Activated CD4-positive, alpha-beta T cell treated with anti-CD3 and anti-CD28 coated beads for 1 hour (primary cell): ENCODE measurements at places on chromosomes 5 and 9.

DNA sequence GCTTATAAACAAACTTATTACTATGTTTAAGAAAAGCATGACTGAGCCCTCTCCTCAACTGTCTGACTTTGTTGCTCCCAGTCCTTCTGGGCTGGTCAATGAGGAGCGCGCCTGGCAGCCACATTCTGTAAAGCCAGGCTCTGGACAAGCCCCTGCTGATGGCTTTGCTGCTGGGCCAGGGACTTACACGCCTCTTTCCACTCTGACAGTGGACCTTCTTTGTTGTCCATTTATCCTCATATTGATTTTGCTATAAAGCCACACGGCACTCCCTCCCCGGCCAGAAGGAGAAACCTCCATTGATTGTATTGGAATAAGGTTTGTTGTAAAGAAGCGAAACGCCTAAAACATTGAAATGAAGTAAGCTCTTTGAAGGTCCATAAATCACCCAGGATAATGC lies 50.6 kb downstream of the C5orf15 start:
- no peak for DNase-seq

DNA sequence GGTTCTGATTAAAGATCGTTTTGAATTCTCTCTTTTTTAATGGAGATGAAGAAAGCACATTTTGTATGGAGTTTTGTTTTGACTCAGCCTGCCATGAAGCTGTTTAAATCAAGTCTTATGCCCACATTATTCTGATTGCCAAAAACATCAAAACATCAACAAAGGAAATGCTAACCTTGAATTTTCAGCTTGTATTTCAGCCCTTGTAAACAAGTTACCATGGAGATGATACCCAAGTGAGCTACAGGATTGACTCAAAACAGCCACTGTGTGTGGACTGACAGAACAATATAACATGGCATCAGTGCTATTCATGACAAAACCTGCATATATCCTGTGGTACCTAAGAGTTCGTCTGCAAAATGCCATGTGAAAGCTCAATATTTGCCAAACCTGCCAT lies 1581.0 kb downstream of the MAT2B start:
- no peak for DNase-seq

- no peak for DNase-seq
Observed at GRCh38 chr9:122883125-122883524, 22.0 kb downstream of the RC3H2 start.

GRCh38 chr9:7752481-7752880 lies 47.1 kb downstream of the DMAC1 start:
- no peak for DNase-seq

GRCh38 chr5:80576383-80576782 lies 6.3 kb upstream of the ANKRD34B start:
- DNase-seq: no peak

- no peak for DNase-seq
Observed at GRCh38 chr5:113204525-113205161, 228.0 kb downstream of the DCP2 start.

- DNase-seq: no peak
Observed at GRCh38 chr5:27087747-27088146, 49.4 kb upstream of the CDH9 start.

DNA sequence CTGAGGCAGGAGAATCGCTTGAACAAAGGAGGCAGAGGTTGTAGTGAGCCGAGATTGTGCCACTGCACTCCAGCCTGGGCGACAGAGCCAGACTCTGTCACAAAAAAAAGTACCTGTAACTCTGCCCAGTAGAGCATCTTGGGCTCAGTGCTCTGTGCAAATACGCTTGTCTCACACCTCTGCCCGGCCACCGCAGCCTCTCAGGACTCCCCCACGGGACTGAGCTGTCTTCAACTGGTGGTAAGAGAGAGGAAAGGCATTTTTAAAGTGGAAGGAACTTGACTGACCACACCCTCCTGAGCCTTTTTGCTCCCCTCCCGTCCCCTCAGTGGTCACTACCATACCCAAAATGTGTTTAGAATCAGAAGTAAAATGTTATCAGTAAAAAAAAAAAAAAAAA lies 174.3 kb upstream of the PIK3R1 start:
- DNase-seq: no peak

DNA sequence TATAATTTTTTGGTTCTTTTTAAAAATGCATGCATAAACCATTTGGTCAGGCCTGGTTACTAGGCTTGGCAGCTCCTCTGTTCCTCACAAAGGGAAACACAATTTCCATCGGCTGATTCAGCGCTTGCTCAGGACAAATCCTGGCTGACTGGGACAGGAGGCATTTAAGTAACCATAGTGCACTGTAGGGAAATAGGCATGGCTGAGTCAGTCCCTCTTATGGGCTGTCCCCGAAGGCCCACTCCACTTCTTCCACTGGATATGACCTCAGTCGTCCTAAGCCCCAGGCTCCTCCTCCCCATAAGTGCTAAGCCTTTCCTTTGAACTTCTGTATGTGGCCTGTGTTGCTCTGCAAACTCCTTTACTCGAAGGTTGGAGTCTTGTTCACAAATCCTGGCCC lies 71.2 kb upstream of the GLIS3 start:
- DNase-seq: no peak

GRCh38 chr5:1525624-1526189 lies 1.9 kb upstream of the LPCAT1 start:
- no peak for DNase-seq

DNA sequence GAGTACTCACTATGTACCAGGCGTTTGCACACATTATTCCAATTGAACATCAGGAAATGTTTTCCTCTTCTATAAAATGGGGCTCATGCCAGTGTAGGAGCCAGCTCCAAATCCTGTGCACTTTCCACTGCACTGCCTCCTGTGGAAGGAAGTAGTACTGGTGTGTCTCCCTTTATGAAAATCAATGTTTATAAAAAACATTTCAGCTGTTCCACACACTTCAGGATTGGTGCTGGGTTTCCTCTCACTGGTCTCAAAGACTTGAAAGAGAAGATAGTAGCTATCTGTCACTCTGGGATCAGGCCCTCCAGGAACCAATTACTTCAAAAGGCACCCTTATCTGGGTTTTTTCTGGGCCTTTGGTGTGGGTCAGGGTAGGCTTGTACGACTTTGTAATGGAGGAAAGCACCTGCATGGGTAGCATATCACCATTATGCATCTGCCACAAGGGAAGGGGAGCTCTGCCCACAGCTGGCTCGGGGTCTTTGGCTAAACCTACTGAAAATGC lies 32.5 kb downstream of the RAB14 start:
- no peak for DNase-seq
